ENCODE measurements at places on chromosomes 1 and 21. TPM values are rescaled to one million over a fixed set of nuclear protein-coding genes. Genes with fewer than 3 reads are reported as not detected.
A peak's percentile ranks its signal among the peaks of the same experiment; 100 is the strongest.

DNA sequence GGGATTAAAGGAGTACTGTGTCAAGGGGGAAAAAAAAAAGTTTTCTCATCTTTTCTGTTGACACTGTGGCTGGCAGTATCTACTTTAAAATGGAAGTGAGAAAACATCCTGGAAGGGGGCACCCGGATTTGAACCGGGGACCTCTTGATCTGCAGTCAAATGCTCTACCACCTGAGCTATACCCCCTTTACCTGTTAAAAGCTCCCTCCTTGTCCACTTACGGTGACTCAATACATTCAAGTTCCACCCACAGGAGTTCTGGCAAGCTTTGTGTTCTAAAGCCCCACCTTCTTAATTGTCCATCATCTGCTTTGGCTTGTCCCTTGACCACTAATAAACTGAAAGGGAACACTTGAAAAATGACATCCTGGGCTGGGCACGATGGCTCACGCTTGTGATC, 68.2 kb downstream of the FNBP1L start:
- DNase-seq, result no peak
- H3K27me3 ChIP-seq, result no peaks in the 10 kb centered on the region

DNA sequence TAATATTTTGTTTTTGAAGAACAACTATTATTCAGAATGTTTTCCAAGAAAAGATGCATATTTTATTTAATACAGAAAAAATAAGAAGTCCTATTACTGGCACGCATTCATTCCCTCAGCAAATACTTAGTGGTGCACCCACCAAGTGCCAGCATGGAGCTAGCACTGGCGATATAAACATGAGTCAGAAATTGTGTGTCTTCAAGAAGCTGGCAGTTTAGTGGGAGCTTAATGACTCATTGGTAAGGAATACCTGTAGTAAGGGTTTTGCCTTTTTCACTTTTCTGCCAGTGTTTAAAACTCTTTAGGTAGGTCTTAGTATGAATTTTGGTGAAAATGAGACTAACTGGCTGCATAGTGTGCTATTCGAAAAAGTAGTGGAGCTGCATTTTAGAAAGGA, 6.3 kb downstream of the MAGI3 start:
- H3K36me3 ChIP-seq, result no peaks in the 10 kb centered on the region
- DNase-seq, result no peak

Gene PGLYRP4
- not detected for total RNA-seq

DNA sequence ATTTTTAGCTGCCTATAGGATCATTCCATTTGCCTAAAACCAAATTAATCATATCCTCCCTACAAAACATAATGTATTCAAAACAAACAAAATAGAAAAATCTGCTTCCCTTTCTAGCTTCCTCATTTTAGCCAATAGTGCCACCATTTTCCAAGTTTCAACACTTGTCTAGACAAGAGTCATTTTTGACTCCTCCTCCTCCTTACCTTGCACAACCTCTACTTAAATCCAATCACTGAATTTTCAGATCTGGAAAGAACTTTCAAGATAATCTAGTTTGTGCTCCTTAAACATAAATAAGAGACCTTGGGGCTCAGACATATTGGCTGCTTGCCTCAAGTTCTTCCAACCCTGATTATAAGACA, 7.4 kb downstream of the STX6 start:
- DNase-seq, result no peak
- no peaks in the 10 kb centered on the region for H3K36me3 ChIP-seq
- H3K27ac ChIP-seq, result no peak overlapping the region
- H3K4me1 ChIP-seq, result peaks cover 43% of the 10 kb centered on the region

DNA sequence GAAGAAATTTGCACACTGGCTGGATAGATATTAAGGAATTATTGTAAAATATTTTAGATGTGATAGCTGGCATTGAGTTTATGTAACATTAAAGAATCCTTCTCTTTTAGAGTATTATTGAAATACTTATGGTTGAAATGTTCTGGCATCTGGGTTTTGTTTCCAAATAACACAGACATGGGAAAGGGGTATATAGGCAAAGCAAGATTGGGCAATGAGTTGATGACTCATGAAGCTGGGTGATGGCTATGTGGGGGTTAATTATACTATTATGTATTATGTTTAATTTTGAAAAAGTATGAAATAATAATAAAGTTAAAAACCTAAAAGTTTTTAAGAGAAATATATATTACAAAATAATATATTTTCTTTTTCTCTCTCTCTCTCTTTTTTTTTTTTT, 12.5 kb upstream of the PTPN14 start:
- DNase-seq, result no peak
- H3K27me3 ChIP-seq, result no peaks in the 10 kb centered on the region
- H3K27ac ChIP-seq, result no peak overlapping the region
- H3K4me1 ChIP-seq, result no peaks in the 10 kb centered on the region

DNA sequence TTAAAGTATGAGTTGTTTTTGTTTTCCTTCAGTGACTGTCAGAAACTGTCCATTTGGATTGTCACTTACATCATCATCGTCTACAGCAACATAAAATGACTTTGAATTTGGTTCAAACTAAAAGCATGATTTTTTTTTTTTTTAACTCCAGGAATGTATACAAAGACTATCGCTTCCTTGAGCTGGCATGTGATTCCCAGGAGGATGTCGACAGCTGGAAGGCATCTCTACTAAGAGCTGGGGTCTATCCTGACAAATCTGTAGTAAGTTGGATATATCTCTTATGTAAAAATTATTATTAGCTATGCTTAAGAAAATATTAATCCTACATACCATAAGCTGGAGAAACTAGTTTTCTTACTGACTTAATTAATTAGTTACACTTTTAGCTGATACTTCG, 111.9 kb upstream of the C1orf105 start:
- H3K36me3 ChIP-seq, result no peaks in the 10 kb centered on the region
- DNase-seq, result no peak
- H3K27me3 ChIP-seq, result no peaks in the 10 kb centered on the region
- no peak overlapping the region for H3K27ac ChIP-seq
- no peak overlapping the region for H3K4me3 ChIP-seq
- H3K4me1 ChIP-seq, result no peaks in the 10 kb centered on the region

Gene GBP7
- total RNA-seq, result not detected

Gene NUDT4B
- not detected for total RNA-seq

DNA sequence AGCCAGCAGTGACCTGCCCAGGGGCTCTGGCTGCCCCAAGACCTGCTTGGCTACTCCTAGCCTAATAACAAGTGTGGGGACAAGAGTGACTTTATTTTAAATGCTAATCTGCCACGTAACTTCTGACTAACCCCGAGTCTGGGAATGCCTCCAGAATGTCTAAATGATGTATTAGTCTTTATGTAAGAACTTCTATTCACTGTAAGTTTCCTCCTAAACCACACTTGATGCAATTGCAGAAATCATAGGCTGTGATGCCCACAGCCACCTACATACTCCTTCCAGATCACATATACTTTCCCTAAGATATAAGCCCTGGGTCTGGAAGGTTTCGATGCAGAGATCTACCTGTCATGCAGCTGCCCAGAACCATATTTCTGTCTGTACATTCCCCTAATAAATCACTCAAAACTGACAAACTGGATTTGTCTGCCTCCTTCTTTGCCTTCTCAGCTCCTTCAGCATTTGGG, 5.9 kb upstream of the VPS45 start:
- H3K27me3 ChIP-seq, result no peaks in the 10 kb centered on the region
- no peak overlapping the region for H3K4me3 ChIP-seq
- H3K4me1 ChIP-seq, result peaks cover 11% of the 10 kb centered on the region
- DNase-seq, result no peak

GRCh38 chr1:183896466-183897048, 91.6 kb downstream of the RGL1 start:
- no peaks in the 10 kb centered on the region for H3K27me3 ChIP-seq
- H3K4me3 ChIP-seq, result no peak overlapping the region
- no peak for DNase-seq
- no peaks in the 10 kb centered on the region for H3K36me3 ChIP-seq
- no peak overlapping the region for H3K27ac ChIP-seq

DNA sequence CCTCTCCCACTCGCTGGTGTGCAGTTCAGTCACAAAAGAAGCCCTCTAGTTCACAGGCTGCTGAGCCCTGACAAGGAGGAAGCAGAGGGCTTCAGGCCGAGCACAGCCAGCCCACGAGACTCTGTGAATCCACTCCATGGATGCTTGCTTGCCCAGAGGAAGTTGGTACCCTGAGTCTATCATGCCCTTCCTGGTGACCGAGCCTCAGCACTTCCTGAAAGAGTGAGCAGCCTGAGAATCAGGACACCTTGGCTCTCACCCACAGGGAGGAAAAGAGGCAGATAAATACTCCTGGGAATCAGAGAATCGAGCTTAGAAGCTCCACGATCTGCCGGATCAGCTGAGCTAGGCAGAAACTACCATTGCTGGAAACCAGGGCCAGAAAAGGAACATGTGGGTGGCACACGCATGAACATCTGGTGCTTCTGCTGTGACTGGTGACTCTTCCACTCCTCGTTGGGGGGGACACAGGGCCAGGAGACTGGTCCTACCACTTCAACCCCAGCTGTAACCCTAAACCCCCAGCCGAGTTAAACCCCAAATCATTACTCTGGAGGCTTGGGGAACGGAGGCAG, 376.3 kb upstream of the CAMK1G start:
- H3K4me3 ChIP-seq, result peak overlapping the region; percentile 30
- H3K36me3 ChIP-seq, result no peaks in the 10 kb centered on the region
- H3K27ac ChIP-seq, result no peak overlapping the region
- peaks cover 3% of the 10 kb centered on the region for H3K4me1 ChIP-seq
- no peak for DNase-seq

GRCh38 chr1:37949524-37950152, 2.8 kb upstream of the INPP5B start:
- H3K27me3 ChIP-seq, result no peaks in the 10 kb centered on the region
- H3K36me3 ChIP-seq, result no peaks in the 10 kb centered on the region
- peaks cover 8% of the 10 kb centered on the region for H3K4me1 ChIP-seq
- no peak for DNase-seq

GRCh38 chr21:34704119-34704518, 35.3 kb downstream of the CLIC6 start:
- H3K27me3 ChIP-seq, result no peaks in the 10 kb centered on the region
- H3K27ac ChIP-seq, result no peak overlapping the region
- no peaks in the 10 kb centered on the region for H3K36me3 ChIP-seq
- H3K4me1 ChIP-seq, result no peaks in the 10 kb centered on the region
- no peak for DNase-seq
- no peak overlapping the region for H3K4me3 ChIP-seq

DNA sequence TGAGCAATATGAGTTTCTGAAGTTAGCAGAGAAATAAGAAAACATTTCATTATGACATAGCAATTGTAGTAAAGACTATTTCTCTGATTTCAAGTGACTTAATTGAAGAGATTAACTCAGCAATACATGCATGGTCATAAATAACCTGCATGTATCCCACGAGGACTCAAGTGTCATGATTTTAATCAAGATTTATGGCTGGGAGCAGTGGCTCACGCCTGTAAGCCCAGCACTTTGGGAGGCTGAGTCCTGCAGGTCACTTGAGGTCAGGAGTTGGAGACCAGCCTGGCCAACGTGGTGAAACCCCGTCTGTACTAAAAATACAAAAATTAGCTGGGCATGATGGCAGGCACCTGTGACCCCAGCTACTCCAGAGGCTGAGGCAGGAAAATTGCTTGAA, 311.9 kb upstream of the PLD5 start:
- H3K27ac ChIP-seq, result no peak overlapping the region
- no peaks in the 10 kb centered on the region for H3K4me1 ChIP-seq
- no peaks in the 10 kb centered on the region for H3K36me3 ChIP-seq
- DNase-seq, result no peak

Gene C1orf226
- total RNA-seq, result 20.2 TPM

DNA sequence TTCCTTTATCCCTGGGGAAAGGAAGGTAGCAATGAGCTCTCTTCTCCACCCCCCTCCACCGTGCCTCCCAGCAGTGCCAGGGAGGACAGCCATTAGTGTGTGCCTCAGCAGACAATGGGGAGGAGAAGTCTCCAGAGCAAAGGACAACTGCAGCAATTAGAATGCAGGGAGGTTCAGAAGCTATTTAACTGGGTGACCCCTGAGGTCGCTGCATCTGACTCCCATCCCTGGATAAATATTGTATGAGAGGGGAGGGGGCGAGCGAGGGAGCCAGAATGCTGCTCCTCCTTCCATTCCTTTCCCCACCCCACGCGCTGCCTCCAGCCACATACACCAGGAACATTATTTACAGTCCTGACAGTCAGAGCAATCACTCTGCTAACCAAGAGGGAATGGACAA, 59.0 kb downstream of the ERI3 start:
- no peak overlapping the region for H3K4me3 ChIP-seq
- peaks cover 9% of the 10 kb centered on the region for H3K4me1 ChIP-seq
- no peaks in the 10 kb centered on the region for H3K27me3 ChIP-seq
- no peak overlapping the region for H3K27ac ChIP-seq
- DNase-seq, result no peak

Gene OR2T33
- not detected for total RNA-seq

DNA sequence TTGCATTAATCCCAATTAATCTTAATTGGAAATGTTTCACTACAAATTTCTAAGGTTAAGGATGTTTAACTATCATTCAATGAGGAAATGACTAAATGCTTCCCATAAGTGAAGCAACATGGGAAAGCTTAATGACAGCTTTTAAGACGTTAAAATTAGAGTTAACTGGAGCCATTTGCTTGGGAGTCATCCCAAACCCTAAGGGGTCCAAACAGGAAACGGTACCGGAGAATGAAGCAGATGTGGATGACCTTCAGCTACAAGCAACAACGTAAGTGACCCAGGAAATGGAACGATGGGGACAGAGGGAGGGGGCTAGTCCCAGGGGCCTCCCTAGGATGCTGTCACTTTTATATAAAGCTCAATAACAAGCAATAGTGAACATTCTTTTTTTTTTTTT, 62.2 kb downstream of the CAPZB start:
- peaks cover 65% of the 10 kb centered on the region for H3K4me1 ChIP-seq
- peak overlapping the region; percentile 80 for H3K27ac ChIP-seq
- no peak for DNase-seq
- H3K27me3 ChIP-seq, result no peaks in the 10 kb centered on the region

Gene FAM72A
- total RNA-seq, result not detected

DNA sequence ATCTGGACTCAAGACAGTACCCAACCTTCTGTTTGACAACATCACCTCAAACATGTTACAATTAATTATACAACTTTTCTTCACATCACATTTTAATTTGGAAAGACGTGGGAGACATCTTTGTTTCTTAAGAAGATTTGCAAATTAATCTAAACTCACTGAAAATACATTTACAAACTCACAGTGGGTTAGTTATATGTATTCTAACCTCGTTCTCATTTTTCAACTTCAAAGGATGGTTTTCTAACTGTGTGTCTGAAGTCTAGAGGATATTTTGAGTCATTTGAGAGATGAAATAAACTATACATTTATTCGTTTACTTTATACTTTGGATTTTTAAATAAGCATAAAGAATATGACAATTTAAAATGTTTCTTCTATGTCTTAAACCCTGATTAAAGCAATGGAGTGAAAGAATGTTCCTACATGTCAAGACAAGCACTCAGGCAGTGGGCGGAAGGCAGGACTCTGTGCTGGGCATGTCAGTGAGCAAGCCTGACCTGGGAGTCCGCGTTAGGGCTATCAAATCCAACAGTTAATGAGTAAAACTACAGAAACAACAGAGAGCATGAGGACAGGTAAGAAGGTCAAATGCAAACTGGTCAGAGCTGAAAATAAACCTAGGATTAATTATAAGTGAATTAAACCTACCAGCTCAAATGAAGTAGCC, 76.5 kb upstream of the CTTNBP2NL start:
- peaks cover 10% of the 10 kb centered on the region for H3K4me1 ChIP-seq
- H3K36me3 ChIP-seq, result no peaks in the 10 kb centered on the region
- no peak for DNase-seq
- no peaks in the 10 kb centered on the region for H3K27me3 ChIP-seq
- H3K27ac ChIP-seq, result no peak overlapping the region
